ENCODE measurements at places on chromosomes 12 and 14.
A peak's percentile ranks its signal among the peaks of the same experiment; 100 is the strongest.

DNA sequence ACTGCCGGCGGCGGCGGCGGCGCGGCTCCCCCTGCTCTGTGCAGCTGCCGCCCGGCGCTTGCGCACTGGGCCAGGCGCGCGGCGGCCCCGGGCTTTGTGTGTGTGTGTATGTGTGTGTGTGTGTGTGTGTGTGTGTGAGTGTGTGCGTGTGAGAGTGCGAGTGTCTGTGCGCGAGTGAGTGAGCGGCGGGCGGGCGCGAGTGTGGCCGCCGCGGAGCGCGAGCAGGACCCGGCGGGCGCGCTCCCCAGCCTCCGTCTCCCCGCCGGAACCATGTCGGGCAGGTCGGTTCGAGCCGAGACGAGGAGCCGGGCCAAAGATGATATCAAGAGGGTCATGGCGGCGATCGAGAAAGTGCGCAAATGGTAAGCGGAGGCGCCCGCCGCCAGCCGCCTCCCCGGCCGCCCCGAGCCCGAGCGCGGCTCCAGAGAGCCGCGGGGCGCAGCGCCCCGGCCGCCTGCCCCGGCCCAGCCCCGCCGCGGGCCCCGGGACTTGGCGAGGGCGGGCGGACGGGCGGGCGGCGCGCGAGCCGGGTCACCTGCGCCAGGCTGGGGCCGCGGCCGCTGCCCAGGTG, at the start of gene BCL7A:
Gene BCL7A, plus strand, starts transcription at position 63 of the 571 bp plus-strand sequence. Its CDS starts 208 bp downstream, at position 271.
- DNase-seq, result peak; percentile 62

GRCh38 chr12:26122681-26123481, 2.0 kb downstream of the BHLHE41 start:
- peak; percentile 20 for DNase-seq

GRCh38 chr12:121926874-121927706, 8.7 kb downstream of the CFAP251 start:
- DNase-seq, result no peak

GRCh38 chr14:97282210-97283004, 485.2 kb downstream of the VRK1 start:
- DNase-seq, result no peak

GRCh38 chr12:89470741-89471509, 53.7 kb downstream of the GALNT4 start:
- no peak for DNase-seq

DNA sequence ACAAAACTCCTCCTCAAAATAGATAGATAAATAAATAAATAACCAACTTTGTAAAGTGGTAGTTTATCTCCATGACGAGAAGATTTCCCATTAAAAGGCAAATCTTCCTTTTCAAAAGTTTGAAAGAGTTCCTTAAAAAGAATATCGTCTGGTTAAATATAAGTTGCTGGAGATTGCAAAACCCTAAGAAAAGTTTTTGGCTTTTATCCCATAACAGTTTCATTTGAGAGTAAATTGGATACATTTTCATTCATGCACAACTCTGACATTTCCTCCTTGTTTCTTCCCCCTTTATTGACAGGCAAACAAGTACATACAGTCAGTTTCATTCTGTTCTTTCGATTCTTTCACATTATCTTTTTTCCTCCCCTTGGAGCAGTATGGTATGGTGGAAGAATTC, 45.4 kb upstream of the BTG1 start:
- DNase-seq, result no peak

DNA sequence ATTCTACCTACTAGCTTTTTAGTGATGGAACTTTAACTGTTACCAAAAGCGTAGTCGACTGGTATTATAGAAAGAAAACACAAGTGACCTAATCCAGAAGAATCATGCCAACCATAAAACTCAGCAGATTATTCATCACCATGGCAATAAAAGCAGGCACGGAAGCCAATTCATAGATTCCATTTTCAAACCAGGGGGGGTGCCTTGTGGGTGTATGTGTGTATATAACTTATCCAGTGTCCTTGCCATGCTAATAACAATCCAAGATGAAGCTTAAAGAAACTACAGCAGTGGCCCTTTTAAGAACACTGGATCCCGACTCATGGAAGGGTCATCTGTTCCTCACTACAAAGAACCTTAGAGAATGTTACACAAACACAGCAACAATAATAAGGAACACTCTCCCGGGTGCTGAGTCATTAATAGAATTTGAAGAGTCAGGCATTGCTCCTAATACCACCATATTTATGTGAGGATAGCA, 61.0 kb downstream of the EPS8 start:
- DNase-seq, result no peak

GRCh38 chr12:4353785-4354208, 25.7 kb downstream of the FGF23 start:
- DNase-seq, result peak; percentile 3

- no peak for DNase-seq
These were observed 4.5 kb upstream of the JPH4 start for GRCh38 chr14:23582906-23583760.

GRCh38 chr14:23828616-23829015, 125.0 kb upstream of the DHRS4 start:
- no peak for DNase-seq

GRCh38 chr12:6167327-6168280, 32.6 kb upstream of the CD9 start:
- peak; percentile 51 for DNase-seq

DNA sequence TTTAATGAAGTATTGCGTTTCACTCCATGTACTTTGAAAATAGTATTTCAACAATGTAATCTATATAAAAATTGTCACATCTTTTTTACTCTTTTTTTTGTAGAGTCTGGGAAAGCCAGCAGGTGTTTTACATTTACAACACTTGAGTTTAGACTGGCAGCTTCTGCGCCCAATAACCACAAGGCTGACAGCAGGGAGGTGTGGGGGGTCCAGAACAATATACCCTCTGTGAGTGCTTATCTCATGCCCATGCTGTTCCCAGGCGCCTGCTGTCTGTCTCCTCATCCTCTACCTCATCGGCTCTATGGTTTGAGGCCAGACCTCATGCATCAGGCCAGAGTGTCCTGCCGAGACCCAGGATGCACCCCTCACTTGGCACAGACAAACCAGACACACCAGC, 24.9 kb downstream of the FBRSL1 start:
- no peak for DNase-seq

- no peak for DNase-seq
These were observed 23.9 kb downstream of the SLC7A7 start for GRCh38 chr14:22791301-22791700.

DNA sequence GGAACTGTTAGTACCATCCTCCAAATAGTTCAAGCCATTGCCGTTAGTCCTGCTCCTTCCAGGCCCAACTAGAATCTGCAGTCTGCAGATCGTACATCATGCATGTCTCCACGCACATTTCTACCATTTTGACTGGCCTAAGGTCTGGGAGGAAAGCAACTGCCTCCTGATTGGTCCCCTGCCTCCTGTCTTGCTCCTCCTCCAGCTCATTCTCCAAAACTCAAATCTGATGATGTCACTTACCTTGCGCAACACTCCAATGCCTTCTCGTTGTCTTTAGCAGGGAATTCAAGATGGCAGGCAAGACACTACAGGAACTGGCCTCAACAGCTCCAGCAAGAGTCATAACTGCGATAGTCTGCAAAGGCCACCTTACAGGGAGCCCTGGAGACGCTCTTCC, 9.7 kb upstream of the HCAR1 start:
- no peak for DNase-seq

DNA sequence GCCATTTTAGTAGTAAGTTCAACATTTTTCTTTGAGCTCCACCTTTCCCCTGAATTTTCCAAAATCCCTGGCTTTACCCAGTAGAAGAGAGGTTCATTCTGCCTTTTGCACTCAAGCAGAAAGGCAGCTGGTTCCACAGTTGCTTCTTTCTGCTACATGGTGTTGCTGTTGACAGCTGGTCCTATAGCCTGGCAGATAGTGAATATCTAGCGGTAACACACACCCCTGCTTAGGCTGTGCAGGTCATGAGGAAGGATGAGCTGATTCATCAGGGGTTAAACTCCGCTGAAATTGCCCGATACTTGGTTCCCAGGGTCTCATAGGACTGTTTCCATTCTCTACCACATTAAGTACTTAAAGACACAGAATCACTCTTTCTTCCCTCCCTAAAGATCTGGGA, 62.4 kb downstream of the PUS7L start:
- no peak for DNase-seq

DNA sequence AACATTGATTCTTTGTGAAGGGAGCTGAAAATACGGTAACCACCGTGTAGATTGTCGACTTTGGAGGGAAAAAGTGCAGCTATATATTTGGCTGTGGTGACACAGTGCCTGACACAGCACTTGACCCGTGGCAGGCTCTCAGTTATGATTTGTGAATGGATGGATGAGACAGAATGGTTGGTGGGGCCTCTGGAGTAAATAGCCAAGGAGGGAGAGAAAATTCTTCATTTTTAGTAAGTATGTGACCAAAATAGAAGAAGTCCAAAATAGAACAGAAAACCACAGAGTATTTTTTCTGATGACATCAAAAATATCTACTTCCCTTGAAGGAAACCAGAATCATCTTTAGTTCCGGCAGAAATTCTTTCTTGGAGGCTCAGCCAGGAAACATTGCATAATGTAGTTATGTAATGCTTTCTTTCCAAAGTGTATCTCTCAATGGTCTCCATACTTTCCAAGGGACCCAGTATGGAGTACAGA, 82.0 kb upstream of the WSCD2 start:
- DNase-seq, result no peak

DNA sequence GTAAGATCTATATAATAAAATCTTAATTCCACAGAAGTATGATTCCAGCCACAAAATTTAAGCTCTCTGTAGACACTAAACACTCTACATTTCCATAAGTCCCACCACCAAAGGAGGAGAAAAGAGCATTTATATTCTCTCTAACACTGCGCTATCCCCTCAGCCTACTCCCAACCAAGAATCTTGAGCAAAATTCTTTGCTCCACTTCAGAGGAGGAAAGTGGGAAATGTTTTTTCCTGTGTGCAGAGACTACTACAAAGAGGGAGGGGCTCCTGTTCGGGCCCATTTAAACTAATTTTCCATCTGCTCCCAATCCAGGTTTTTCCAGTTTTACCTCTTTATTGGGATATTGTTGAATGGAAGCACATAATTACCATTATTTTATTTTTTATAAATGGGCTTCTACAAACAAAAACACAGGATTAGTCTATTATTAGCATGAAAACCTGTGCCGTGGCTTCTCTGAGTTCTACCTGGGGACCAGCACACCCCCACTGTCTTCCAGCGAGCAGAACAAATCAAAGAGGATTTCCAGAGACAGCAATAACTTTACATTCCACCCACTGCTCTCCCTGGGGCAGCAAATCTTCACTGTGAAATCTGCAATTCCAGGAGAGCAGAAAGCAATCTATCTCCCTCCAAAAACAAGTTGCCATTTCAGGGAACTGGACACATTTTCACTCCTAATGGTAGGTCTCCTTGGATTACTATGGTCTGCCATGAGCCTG, 174.0 kb downstream of the DAD1 start:
- DNase-seq, result no peak

- no peak for DNase-seq
These were observed 23.4 kb downstream of the LTBR start for GRCh38 chr12:6407236-6407954.

- no peak for DNase-seq
These were observed 77.4 kb downstream of the SCARB1 start for GRCh38 chr12:124786061-124786964.

- DNase-seq, result no peak
These were observed 1.4 kb upstream of the GSC start for GRCh38 chr14:94771158-94771905.

DNA sequence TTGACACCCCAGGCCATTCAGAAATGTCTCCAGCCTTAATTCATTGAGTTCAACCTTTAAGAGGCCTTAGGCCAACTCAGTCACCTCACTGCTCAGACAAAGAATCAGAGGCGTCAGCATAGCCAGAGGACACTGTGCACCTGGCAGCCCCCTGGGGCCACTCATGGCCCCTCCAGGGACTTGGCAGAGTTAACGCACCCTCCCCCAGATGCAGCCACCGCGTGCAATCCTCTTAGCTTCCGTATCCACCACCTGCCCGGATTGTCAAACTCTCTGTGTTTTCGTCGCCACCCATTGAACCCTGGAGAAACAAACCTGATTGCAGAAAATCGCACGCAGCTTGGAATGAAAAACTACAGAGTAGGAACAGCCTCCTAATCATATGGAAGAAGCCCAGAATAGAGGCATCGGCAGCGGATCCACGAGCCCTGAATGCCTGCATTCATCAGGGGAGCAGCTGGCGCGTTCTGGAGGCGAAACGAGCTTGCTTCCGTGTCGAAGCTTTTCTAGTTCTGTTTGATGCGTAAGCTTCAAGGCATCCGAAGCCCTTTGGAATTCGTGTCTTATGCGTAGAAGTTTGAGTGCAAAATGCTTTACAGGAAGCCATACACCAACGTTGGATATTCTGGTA, 22.4 kb downstream of the BRI3BP start:
- no peak for DNase-seq

GRCh38 chr12:45475594-45475993, 253.9 kb upstream of the ARID2 start:
- no peak for DNase-seq

DNA sequence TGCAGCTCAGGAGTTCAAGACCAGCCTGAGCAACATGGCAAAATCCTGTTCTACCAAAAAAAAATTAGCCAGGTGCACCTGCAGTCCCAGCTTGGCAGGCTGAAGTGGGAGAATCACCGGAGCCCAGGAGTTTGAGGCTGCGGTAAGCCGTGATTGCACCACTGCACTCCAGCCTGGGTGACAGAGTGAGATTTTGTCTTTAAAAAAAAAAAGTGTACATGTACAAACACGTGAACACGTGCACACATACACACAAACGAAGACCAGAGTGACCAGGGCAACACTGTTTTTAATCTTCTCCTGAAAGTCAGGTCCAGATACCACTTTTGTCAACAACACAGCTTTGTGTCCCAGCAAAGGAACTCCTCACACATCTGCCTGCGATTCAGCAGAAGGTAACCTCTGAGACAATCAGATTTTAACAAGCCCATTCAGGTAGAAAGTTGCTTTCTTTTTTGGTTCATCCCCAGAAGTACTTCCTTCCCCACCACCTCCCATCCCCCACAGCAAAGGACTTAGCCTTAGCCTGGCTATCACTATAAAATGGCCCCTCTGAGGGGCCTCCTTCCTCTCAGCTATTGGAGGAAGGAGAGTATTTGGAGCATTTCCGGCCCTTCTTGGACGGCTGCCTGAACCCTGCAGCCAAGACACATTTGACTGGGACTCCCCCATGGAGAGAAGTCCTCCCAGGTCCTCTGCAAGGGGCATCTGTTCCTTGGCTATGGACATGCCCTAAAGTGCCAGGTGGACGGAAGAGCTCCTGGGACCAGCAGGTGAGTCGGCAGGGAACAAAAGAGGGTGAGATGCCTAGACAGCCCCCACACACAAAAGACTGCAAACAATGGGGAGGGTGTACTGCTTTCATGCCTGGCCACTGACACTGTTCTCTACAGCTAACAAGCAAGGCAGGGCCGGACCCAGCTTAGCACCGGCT, 9.8 kb downstream of the CTDSP2 start:
- DNase-seq, result no peak

Data from stimulated activated CD4-positive, alpha-beta T cell treated with anti-CD3 and anti-CD28 coated beads, Interleukin-12 subunit alpha, Interleukin-12 subunit beta, amount 100 ng/mL, for 4 hours (primary cell).